Common myeloid progenitor, CD34-positive (primary cell): ENCODE measurements at places on chromosomes 13 and 19.

DNA sequence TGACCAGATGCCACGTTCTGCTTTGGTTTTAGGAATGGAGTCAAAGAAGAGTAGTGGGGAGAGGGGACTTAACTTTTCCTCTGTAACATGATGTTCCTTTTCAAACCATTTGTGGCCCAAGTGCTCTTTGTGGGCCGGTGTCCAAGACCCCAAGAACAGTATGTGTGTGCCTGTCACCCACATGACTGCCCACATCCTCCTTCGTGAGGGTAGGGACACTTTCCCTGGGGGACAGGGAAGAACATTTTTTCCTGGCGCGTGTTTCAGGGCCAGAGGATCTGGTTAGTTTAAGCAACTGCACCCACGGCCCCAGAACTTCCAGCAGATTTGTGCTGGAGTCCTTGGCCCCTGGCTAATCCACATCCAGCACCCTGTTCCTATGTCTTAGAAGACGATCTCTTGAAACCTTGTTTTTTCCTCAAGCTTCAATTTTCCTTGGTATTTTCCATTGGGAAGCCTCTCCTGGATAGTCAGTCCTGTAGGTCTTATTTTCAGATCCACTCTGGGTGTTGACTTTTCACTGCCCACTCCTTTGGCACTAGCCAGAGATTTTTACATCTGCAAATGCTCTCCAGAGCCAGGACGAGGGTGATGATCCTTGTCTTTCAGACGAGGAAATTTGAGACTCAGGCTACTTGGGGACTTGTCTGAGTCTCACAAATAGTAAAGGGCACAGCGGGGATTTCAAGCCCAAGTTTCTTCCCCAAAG, 10.8 kb upstream of the CCDC97 start:
- H3K36me3 ChIP-seq, result peaks cover 57% of the 10 kb centered on the region
- no peaks in the 10 kb centered on the region for H3K27me3 ChIP-seq
- H3K4me1 ChIP-seq, result peaks cover 79% of the 10 kb centered on the region
- DNase-seq, result peak; percentile 36
- no peak overlapping the region for H3K4me3 ChIP-seq
- H3K27ac ChIP-seq, result peak overlapping the region; percentile 99

DNA sequence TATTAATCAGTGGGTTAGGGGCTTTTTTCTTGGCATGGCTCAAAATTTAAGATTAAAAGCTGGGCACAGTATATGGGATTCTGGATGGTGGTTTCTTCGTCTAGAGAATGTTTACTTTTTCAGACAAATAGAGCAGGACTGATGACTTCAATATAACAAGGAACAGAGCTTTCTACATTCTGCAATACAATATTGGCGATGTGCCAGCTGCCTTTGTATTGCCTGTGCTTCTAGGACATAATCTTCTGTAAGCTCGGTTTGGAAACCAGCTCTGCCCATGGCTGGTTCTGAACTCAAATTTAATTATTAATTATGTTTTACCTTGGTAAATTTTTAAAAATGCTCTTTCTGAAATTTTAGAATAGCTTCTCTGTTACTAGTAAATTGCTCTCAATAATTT, 139.1 kb upstream of the TRPC4 start:
- H3K4me1 ChIP-seq, result no peaks in the 10 kb centered on the region
- H3K27me3 ChIP-seq, result no peaks in the 10 kb centered on the region
- H3K27ac ChIP-seq, result no peak overlapping the region
- DNase-seq, result no peak

DNA sequence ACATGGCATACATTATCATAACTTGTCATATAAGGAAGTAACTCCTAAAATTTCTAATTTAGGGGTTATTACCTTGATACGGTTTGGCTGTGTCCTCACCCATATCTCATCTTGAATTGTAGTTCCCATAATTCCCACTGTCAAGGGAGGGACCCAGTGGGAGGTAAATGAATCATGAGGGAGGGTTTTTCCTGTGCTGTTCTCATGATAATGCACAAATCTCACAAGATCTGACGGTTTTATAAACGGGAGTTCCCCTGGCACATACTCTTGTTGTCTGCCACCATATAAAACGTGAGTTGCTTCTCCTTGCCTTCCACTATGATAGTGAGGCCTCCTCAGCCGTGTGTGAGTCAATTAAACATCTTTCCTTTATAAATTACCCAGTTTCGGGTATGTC, 76.0 kb downstream of the ZDHHC20 start:
- H3K4me3 ChIP-seq, result no peak overlapping the region
- DNase-seq, result no peak
- H3K36me3 ChIP-seq, result peaks cover 18% of the 10 kb centered on the region
- no peaks in the 10 kb centered on the region for H3K4me1 ChIP-seq

DNA sequence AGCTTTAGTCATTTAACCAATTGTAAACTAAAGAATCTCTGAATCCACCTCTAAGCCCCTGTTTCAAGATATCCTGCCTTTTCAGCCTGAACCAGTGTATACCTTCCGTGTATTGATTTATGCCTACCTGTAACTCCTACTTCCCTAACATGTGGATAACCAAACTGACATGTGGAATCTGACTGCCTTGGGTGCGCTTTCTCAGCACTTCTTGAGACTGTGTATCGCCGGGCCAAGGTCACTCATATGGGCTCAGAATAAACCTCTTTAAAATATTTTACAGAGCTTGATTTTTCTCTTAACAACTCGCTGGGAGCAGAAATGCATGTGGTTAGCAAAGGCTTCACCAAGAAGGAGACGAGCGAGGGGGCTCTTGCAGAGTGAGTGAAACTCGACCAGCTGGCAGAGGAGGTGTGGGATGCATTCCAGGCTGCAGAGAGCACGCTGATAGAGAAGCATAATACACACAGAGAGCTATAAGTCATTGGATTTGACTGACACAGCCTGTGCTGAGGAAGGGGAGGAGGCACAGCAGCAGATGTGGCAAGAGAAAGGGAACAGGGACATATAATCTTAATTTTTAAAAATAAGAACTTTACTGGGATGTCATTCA, 268.2 kb upstream of the MAB21L1 start:
- no peak overlapping the region for H3K27ac ChIP-seq
- DNase-seq, result no peak
- no peaks in the 10 kb centered on the region for H3K36me3 ChIP-seq
- no peaks in the 10 kb centered on the region for H3K27me3 ChIP-seq

DNA sequence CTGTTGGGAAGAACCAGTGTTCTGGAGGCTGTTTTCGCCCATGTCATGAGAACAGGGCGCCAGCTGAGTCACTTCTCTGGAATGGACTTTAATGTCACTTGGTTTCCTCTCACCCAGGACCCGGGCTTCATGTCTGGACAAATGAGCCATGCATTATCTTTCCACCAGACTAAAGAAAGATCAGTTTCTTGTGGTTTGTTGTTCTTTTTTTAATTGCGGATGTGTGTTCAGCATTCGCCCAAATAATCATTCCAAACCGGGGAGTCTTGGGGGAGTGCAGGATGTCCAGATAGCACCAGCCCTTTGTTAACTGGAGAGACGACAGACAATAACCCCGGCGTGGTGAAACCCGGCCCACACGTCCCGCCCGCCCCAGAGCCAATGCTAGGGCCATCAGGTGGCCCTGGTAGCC, 102.5 kb downstream of the COL4A2 start:
- peaks cover 24% of the 10 kb centered on the region for H3K27me3 ChIP-seq
- H3K27ac ChIP-seq, result no peak overlapping the region
- H3K4me1 ChIP-seq, result no peaks in the 10 kb centered on the region
- DNase-seq, result peak; percentile 18
- H3K36me3 ChIP-seq, result no peaks in the 10 kb centered on the region

DNA sequence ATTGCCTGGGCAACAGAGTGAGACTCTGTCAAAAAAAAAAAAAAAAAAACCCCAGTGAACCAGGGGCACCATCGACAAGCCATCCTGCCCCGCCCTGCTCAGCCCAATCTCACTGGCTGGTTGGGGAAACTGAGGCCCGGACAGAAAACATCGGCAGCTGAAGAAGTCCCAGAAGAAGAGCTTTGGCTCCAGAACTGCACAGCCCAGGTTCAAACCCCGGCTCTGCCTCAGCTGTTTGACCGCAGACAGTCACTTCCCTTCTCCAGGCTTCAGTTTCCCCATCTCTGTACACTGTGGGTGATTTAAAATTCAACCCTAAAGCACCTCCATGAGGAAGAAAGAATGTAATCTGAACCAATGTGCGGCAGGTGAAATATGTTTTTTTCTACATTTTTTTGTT, 9.4 kb upstream of the SEMA6B start:
- H3K4me1 ChIP-seq, result no peaks in the 10 kb centered on the region
- H3K27ac ChIP-seq, result no peak overlapping the region
- peak; percentile 56 for DNase-seq
- no peaks in the 10 kb centered on the region for H3K36me3 ChIP-seq
- peaks cover 1% of the 10 kb centered on the region for H3K27me3 ChIP-seq

GRCh38 chr13:90477216-90477615, 870.3 kb upstream of the MIR17HG start:
- no peak overlapping the region for H3K27ac ChIP-seq
- no peaks in the 10 kb centered on the region for H3K36me3 ChIP-seq
- H3K27me3 ChIP-seq, result no peaks in the 10 kb centered on the region
- H3K4me1 ChIP-seq, result no peaks in the 10 kb centered on the region

DNA sequence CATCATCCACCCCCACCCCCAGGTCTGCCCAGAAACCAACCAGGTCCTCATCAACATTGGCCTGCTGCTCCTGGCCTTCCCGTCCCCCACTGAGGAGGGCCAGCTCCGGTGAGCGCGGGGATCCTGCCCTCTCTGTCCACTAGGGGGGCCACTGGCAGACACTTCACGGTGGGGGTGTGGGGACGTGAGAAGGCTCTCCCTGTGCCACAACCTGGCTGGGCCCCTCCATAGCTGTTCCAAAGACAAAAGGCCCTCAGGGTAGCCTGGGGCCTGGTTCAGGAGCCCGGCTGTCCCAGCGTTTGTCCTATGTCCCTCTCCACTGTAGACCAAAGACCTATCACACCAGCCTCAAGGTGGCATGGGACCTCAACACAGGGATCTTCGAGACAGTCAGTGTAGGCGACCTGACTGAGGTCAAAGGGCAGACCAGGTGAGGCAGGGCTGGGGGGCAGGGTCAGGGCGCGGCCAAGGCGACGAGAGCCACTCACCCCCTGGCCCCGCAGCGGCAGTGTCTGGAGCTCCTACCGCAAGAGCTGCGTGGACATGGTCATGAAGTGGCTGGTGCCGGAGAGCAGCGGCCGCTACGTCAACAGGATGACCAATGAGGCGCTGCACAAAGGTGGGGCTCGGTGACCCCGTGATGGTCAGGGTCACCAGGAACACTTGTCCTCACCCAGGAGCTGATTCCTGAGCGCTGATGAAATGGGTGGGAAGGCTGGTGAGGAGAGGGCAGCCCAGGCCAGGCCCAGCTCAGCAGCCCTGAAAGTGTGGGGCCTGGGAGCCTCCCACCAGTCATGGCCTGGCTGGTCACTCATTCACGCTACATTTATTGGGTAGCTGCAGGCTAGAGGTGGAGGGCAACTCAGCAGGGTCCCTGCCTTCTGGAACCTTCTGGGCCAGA, 7.9 kb downstream of the DCAF15 start:
- no peak overlapping the region for H3K27ac ChIP-seq
- H3K4me3 ChIP-seq, result no peak overlapping the region

- no peaks in the 10 kb centered on the region for H3K36me3 ChIP-seq
- no peak overlapping the region for H3K27ac ChIP-seq
- DNase-seq, result peak; percentile 79
- no peaks in the 10 kb centered on the region for H3K4me1 ChIP-seq
- H3K27me3 ChIP-seq, result no peaks in the 10 kb centered on the region
Measured at GRCh38 chr13:76425935-76426334, 460.3 kb downstream of the KCTD12 start.

GRCh38 chr13:23871616-23872220, 17.5 kb downstream of the MIPEP start:
- no peak overlapping the region for H3K4me3 ChIP-seq
- no peak overlapping the region for H3K27ac ChIP-seq
- DNase-seq, result peak; percentile 38
- H3K4me1 ChIP-seq, result no peaks in the 10 kb centered on the region

- H3K36me3 ChIP-seq, result no peaks in the 10 kb centered on the region
- H3K27ac ChIP-seq, result no peak overlapping the region
- DNase-seq, result no peak
- H3K4me1 ChIP-seq, result no peaks in the 10 kb centered on the region
- H3K4me3 ChIP-seq, result no peak overlapping the region
Measured at GRCh38 chr19:38412961-38413360, 10.1 kb downstream of the FAM98C start.

- H3K4me3 ChIP-seq, result no peak overlapping the region
- H3K36me3 ChIP-seq, result no peaks in the 10 kb centered on the region
- H3K27me3 ChIP-seq, result no peaks in the 10 kb centered on the region
- no peaks in the 10 kb centered on the region for H3K4me1 ChIP-seq
- H3K27ac ChIP-seq, result no peak overlapping the region
- no peak for DNase-seq
Measured at GRCh38 chr13:100399455-100399854, 189.1 kb downstream of the GGACT start.

- no peak for DNase-seq
- H3K4me1 ChIP-seq, result peaks cover 14% of the 10 kb centered on the region
- H3K36me3 ChIP-seq, result no peaks in the 10 kb centered on the region
- no peaks in the 10 kb centered on the region for H3K27me3 ChIP-seq
- no peak overlapping the region for H3K4me3 ChIP-seq
Measured at GRCh38 chr13:40194224-40194806, 472.1 kb downstream of the FOXO1 start.

- DNase-seq, result no peak
- H3K27ac ChIP-seq, result no peak overlapping the region
- no peak overlapping the region for H3K4me3 ChIP-seq
- H3K27me3 ChIP-seq, result peaks cover 56% of the 10 kb centered on the region
- H3K4me1 ChIP-seq, result no peaks in the 10 kb centered on the region
Measured at GRCh38 chr13:109862627-109863026, 76.2 kb upstream of the IRS2 start.

DNA sequence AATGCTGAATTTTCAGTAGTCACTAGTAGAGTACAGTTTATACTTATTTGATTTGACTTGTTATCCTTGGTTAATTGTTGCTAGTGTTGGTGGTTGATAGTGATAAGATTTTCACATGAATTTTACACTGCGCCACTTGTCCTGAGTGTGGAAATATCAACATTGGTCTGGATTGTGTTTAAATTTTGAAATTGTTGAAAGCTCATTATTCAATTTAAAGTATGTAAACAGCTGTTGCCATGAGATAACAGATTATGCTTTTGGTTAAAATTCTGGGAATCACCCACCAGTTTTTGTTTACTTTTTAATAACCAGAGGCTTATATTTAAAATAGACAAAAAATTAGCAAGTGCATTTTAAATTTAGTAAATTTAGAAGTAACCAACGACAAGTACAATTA, 12.3 kb upstream of the TNFSF13B start:
- no peaks in the 10 kb centered on the region for H3K36me3 ChIP-seq
- no peak overlapping the region for H3K27ac ChIP-seq
- no peaks in the 10 kb centered on the region for H3K4me1 ChIP-seq
